ENCODE measurements at places on chromosomes 1 and 21.
A peak's percentile ranks its signal among the peaks of the same experiment; 100 is the strongest.

DNA sequence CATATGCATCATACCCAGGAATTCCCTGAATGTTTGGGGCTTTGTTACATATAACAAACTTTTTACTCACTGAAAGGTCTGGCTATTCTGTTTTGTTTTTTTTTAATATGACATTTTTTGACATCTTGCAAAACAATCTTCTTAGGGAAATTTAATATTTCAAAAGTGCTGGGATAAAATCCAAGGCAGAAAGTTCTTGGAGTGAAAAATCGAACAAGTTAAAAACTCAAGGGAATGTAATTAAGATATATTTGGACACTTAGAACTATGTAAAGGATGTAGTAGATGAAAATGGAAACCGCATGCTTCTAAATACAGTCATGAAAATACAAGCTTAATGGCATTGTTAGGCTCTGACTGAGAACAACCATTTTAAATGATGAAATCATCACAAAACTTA lies 8.6 kb downstream of the CHODL start:
- no peak for DNase-seq

- peak; percentile 93 for DNase-seq
Measured at GRCh38 chr1:91500756-91501522, at the start of gene CDC7. Gene CDC7 (plus strand): TSS chr1:91500851. CDS start chr1:91501717, 866 bp downstream.

DNA sequence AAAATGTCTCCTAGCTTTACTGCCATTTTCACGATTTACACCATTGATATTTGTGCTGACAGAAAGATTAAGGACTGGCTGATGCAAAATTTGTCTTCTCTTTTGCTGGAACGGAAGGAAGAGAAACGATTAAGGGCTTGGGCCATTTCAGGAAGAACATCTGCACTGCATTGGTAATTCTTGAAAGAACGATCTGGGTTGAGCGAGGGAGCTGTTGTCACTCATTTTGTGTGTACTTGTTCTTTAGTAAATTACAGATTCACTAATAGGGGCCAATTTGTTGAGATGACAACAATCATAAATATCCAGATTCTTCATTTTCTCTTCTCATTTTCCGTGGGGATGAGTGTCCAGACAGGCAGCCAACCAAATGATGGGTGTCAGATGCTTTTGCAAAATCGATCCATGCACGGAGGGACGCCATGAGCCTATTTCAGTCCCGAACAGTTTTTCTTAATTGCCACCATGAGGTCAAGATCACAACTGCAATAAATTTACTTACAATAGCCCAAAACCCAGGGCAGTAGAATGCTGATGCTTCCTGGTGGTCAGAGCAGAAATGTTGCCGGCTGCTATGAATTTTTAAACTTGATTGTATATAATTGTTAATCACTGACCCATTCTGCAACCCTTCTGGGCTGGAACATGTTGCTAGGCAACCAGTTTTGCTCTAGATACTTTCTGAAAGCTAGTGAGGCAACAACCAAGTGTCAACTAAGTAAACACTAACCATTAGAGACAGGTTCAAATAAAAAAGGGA lies 132.4 kb upstream of the TIAM1 start:
- DNase-seq, result no peak

DNA sequence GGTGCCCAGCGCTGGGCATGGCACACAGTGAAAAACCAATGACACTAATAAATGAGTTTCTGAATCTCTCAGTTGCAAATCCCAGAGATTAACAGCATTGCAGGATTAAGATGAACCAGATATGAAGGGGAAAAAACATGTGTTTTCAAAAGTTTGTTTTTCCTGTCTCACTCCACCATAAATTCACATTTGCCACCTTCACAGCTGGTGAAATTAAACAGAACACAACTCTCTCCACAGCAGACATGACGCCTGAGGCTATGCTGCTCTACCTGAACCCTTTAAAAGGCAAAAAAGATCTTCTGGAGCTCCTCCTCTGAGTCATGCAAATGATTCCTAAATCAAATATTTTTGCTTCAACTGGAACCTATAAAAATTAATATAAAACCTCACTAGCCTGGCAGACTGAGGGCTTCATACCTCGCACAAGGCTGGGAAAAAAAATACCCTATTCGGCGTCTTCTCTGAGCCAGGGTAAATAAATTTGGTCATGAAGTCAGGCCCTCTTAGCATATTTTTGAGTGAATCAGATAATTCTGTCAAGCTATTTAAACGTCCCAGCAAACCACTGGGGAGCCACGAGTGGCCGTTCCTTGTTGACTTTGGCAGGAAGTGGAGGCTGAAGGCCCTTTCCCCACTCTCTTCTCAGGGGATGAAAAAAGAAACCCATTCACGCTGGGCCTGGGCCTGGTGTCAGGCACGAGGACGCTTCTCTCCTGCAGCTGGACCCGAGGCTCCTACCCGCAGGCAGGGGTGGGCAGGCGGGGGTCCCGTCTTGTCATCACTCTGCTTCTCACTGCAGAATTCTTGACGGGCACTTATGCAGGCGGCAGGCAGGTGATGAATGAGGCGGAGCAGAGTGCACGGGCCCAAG lies 53.0 kb downstream of the DMRTB1 start:
- no peak for DNase-seq

GRCh38 chr1:248688527-248689298 lies 13.9 kb downstream of the OR14I1 start:
- no peak for DNase-seq

Data from activated CD4-positive, alpha-beta T cell treated with anti-CD3 and anti-CD28 coated beads for 48 hours (primary cell).